ENCODE measurements at places on chromosomes 7 and 10. TPM values are rescaled to one million over a fixed set of nuclear protein-coding genes. Genes with fewer than 3 reads are reported as not detected.

Gene NEUROD6
- not detected for total RNA-seq

DNA sequence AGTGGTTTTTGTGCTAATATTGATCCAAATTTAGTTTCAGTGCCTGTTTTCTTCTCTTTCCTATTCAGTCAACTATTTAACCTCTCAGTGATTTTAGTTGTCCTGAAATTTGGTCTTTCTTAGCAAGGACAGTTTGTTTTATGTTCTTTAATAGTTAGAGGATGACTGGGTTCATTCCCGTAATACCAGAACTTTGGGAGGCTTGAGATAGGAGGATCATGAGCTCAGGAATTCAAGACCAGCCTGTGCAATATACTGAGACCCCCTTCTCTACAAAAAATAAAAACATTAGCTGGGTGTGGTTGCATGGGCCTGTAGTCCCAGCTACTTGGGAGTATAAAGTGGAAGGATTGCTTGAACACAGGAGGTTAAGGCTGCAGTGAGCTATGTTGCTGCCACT is 148.3 kb downstream of the EXOC4 start:
- DNase-seq, result no peak

GRCh38 chr10:13712837-13713581 is 126.2 kb downstream of the PRPF18 start:
- DNase-seq, result peak; percentile 53

Gene CHRM2
- total RNA-seq, result not detected

DNA sequence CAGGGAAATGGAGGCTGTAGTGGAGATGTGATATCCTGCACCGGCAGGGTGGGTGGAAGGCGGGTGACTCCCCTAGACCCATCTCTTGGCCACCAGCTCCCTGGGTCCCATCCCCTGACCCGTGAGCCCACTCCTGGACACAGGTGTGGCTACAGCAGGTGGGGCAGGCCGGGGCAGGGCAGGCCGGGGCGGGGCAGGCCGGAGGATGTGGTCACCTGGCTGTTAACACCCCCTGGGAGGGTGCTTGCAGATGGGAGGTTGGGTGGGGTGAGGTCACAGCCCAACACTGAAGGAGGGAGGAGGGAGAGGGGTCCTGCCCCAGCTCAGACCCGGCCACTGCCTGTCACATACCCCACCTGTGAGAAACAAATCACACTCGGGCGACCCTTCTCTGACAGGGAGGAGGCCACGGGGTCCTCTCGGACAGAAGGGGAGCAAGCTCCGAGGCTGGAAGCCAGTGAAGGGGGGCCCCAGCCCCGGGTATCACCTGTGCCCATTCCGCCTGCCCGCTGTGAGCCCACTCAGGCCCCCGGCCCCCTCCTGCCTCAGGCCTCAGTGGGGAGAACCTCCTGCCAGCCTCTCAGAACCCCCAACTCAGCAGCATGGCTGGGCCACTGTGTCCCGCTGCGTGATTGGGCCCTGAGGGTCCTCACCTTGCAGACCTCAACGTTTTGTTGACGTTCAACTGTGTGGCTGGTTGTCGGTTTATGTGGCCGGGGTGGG is 74.0 kb downstream of the MICALL2 start:
- DNase-seq, result no peak

GRCh38 chr10:92792661-92793060 is 55.7 kb upstream of the EXOC6 start:
- DNase-seq, result no peak
